ENCODE measurements at places on chromosomes 3 and 15. TPM values are rescaled to one million over a fixed set of nuclear protein-coding genes. Genes with fewer than 3 reads are reported as not detected.

ATP8B4 gene
- 30.3 TPM for total RNA-seq

- DNase-seq, result no peak
Observed at GRCh38 chr3:28940994-28941393, 339.9 kb upstream of the RBMS3 start.

OSBPL10 gene
- total RNA-seq, result 0.09 TPM

TGM5 gene
- total RNA-seq, result 0.11 TPM

- no peak for DNase-seq
Observed at GRCh38 chr3:88298189-88298588, 148.4 kb downstream of the C3orf38 start.

GOLGA8K gene
- total RNA-seq, result 2.0 TPM

GRCh38 chr3:195849322-195850074, 37.8 kb upstream of the MUC4 start:
- peak; percentile 83 for DNase-seq

CRABP1 gene
- not detected for total RNA-seq

SLC6A20 gene
- total RNA-seq, result not detected

DNA sequence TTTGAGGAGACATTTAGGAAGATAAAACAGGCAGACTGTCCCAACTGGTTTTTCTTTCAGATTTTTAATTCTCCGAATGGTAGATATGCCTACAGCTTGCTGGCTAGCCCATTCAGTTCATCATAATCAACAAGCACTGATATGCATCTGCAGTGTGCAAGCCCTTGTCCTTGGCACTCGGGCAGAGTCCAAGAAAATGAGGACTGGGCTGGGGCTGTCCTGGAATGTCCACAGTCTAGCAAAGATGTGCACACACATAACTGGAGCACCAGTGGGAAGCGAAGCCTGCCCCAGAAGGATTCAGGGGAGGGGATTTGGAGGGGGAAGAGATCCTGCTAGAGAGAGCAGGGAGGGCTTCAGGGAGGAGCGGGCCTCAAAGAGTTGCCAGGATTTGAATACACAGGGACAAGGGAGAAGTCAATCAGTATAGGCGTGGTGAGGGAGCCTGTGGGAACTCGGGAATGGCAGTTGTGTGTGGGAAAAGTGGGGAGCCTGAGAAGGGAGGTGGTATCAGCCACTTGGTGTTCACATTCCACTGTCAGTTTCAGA, 8.7 kb downstream of the FAH start:
- DNase-seq, result no peak

DNA sequence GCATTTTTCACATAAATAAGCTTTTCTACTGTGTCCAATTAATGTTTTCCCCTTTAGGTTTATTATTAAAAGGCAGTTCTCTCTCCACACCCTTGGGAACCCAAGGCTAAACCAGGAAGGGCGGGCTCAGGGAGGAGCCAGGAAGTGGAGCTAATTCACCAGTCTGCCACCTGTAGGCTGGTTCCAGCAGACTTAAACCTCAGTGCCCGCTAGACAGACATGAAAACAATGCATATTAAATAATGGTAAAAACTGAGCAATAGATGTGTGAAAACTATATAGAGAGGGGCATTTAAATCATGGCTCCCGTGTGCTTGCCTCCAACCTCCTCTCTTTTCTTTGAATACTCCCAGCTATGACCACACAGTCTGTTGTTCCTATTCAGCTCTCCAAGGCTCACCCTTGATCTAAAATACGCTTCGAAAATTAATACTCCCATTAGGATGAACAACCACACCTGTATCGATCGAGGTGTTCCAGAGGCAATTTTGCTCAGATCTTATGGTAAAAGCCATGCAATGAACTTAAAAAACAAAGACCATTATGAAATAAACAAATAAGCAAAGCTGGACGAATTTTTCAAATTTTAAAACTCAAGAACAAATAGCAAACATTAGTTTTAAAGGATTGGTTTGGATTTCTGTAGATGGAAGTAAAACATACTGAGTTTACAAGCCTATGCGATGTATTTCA, 253.3 kb downstream of the TJP1 start:
- DNase-seq, result no peak

LTK gene
- total RNA-seq, result 1.6 TPM

CKMT1B gene
- not detected for total RNA-seq

GRCh38 chr3:196643201-196643749, 3.8 kb downstream of the NRROS start:
- DNase-seq, result no peak

DNA sequence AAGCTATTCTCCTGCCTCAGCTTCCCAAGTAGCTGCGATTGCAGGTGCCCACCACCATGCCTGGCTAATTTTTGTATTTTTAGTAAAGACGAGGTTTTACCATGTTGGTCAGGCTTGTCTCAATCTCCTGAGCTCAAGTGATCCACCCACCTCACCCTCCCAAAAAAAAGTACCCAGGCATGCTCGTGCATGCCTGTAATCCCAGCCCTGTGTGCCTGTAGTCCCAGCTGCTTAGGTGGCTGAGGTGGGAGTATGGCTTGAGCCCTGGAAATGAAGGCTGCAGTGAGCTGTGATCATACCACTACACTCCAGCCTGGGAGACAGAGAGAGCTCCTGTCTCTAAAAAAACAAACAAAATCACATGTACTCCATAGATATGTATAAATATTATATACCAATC, 176.5 kb downstream of the SOX2 start:
- DNase-seq, result no peak

HIGD2B gene
- 0.62 TPM for total RNA-seq

- DNase-seq, result no peak
Observed at GRCh38 chr3:86229086-86229774, 761.7 kb downstream of the VGLL3 start.

FHIT gene
- total RNA-seq, result 5.8 TPM

HEMK1 gene
- 102 TPM for total RNA-seq

DNA sequence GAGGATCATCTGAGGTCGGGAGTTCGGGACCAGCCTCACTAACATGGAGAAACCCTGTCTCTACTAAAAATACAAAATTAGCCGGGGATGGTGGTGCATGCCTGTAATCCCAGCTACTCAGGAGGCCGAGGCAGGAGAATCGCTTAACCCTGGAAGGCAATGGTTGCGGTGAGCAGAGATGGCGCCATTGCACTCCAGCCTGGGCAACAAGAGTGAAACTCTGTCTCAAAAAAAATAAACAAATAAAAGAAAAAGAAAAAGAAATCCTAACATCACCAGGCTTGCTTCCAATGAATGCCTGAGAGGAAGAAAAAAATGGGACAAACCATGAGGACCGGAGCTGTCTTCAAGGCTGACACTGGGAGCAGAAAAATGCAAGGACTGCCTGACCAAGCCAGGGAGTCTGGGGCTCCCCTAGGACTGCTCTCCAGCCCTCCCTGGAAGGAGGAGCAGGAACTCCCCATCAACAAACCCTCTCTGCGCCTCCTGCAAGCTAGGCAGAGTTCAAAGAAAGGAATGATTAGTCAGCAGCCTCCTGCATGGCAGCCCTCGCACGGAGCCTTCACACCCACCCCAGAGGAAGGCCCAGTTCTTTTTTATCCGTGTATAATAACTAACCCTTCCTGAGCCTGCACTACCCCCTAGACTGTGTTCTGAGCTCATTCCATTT, 55.4 kb downstream of the NUP210 start:
- DNase-seq, result no peak

ASB14 gene
- not detected for total RNA-seq

SLITRK3 gene
- not detected for total RNA-seq

GRCh38 chr3:46168583-46169345, 39.3 kb downstream of the CCR1 start:
- DNase-seq, result no peak

DNA sequence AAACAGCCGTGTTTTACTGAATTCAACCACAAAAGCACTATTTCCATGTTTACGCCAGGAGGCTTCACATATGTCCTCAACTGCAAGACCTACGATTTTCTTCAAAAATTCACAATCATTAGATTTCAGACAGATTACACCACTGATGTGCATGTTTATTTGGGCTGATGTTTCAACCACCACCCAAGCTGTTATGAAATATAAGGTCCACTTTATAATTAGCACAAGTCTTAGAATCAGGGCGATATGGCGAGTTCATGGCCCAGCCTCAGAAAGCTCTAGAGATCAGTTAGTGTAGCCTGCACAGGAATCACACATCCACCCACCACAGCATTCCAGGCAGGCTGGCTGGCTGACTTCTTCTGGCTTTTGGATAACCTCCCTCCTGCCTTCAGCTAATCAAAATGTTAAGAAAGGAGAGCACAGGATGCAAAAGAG, 15.4 kb downstream of the SH3BP5 start:
- DNase-seq, result no peak

DNA sequence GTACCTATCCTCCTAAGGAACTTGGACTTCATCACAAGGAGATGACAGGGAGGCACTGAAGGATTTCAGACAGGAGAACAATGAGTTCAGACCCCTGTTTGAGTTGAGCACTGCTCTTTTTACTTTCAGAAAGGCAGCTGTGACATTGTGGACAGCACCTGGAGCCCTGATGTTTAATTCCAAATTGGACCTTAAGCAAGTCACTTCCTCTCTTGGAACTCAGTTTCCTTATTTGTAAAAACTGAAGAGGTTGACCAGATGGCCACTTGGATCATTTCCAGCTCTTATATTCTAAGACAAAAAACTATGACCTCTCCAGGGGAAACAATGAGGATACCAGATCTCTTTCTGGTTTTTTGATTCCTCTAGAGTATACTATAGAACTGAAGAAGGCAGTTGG, 34.1 kb upstream of the SMAD3 start:
- DNase-seq, result no peak

DNA sequence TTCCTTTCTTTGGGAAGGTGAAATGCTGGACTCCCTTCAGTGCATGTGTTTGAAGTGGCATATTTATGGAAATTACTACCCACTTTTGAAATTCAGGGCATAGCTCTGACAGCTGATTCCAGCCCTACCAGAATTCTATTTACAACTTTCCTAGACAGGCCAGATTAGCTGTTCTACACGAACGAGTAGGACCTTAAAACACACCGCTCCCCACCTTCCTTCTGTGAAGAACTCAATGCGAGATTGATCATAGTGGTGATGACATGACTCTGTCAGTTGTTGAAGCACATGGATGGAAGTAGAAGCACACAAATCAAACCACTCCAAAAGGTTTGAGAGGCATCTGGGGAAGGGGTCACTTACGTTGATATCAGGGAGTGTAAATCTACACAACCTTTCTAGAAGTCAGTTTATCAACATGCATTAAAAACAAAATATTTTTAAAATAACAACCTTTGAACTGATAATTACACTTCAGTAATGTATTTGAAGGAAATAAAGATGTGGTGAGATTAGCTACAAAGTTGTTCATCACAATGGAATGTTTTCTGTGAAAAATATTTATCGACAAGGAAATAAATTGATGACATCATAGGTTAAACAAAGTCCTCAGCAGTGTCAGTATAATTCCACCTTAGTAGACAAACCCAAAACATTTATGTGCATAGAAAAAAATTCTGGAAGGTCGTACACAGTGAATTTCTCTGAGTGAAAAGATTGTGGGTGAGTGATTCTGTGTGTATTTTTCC, 29.8 kb downstream of the RARB start:
- DNase-seq, result no peak

GRCh38 chr3:39485547-39485946, 18.1 kb downstream of the MOBP start:
- no peak for DNase-seq

- no peak for DNase-seq
Observed at GRCh38 chr3:139676108-139676507, 1.7 kb downstream of the NMNAT3 start.

GRCh38 chr3:71317749-71318457, 265.6 kb downstream of the FOXP1 start:
- DNase-seq, result no peak

GRCh38 chr3:136546720-136547119, 205.5 kb downstream of the STAG1 start:
- no peak for DNase-seq

GRCh38 chr15:84938726-84939125, 42.9 kb upstream of the PDE8A start:
- DNase-seq, result no peak

- DNase-seq, result no peak
Observed at GRCh38 chr3:43770426-43771103, 79.8 kb downstream of the ABHD5 start.

- no peak for DNase-seq
Observed at GRCh38 chr3:112646623-112647022, 5.7 kb upstream of the CCDC80 start.

All from activated naive CD8-positive, alpha-beta T cell treated with anti-CD3 and anti-CD28 coated beads, Interleukin-2, amount 10 ng/mL, durations not matched to agents 7 days and 5 days (primary cell).